ENCODE measurements at places on chromosomes 5 and 9. TPM values are rescaled to one million over a fixed set of nuclear protein-coding genes. Genes with fewer than 3 reads are reported as not detected.

DNA sequence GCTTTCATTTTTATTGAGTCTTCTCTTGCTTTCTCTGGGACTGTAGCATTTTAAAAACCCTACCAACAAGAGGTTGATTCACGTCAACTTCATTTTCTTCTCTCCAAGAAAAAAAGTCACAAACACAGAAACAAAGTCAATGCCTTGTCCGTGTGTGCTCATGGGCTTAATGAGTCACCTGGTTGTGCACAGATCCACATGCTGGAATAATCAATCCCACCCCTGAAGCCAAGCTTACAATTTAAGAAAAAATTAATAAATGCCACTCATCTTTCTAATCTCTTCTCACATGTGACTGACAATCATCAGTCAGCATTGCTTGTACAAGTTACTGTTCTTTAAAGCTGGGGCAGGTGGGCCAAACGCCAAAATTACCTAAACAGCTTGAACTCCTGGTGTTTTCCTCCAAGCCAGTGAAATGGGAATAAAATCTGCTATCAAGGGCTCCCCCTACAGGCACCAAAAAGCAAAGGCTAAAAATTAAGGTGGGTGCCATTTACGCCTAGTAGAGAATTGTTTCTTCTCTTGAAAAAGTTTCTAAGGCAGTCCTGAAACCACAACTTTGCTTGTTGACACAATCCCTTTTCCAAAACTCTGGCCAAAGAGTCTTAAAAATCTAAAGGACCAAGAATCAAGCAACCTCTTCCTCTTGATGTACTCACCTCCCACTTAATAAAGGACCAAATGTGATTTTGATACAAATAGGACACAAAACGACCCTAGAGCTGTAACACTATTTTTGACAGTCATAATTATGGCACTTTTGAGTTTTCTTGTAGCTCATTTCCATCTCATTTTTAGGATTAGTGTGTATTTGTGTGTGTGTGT, 21.3 kb downstream of the TRMO start:
- DNase-seq: peak; percentile 28

Gene PRUNE2
- 91.7 TPM for total RNA-seq

Gene SPINK5
- 5.2 TPM for total RNA-seq

- no peak for DNase-seq
These were observed 19.7 kb downstream of the CAMSAP1 start for GRCh38 chr9:135887585-135888050.

Gene PCDHB15
- total RNA-seq: 3.6 TPM

- no peak for DNase-seq
These were observed 9.5 kb downstream of the GNPDA1 start for GRCh38 chr5:142003266-142003800.

GRCh38 chr9:18866121-18866831, 166.7 kb downstream of the SAXO1 start:
- DNase-seq: no peak

- DNase-seq: no peak
These were observed 31.4 kb upstream of the SELENOP start for GRCh38 chr5:42842921-42843641.

GRCh38 chr9:135920256-135920930, 13.0 kb upstream of the CAMSAP1 start:
- no peak for DNase-seq

Gene HAPLN1
- 0.58 TPM for total RNA-seq

DNA sequence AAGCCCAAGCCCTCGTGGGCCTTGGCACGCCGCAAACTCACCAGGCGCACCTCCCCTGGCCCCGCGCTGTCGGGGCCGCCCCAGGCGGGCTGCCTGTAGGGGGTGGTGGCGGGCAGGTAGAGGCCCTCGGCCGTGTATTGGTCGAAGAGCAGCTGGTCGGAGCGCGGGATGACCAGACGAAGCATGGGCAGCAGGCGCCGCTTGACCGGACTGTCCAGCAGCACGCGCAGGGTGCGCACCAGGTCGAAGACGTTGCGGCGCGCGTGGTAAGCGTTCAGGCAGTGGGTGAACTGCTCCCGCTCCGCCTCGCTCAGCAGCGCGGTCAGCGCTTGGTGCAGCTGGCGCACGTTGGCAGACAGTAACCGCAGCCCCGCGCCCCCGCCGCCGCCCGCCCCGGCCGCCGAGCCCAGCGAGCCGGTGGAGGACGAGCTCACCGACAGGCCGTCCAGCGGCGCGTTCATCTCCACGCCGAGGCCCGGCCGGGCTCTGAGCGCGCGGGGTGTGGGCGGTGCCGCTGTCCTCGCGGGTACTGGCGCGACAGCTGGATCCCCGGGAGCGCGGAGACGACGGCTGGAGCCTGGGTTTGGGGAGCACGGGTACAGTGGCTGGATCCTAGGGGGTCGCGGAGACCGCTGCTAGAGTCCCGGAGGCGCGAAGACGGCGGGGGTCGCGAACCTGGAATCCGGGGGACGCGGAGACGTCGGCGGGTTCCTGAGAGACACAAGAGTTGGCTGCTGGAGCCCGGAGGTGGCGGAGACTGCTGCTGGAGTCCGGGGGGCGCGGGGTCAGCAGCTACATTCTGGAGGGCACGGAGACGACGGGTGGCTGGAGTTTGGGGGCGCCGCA, 709 bp downstream of the WHRN start:
- peak; percentile 19 for DNase-seq

DNA sequence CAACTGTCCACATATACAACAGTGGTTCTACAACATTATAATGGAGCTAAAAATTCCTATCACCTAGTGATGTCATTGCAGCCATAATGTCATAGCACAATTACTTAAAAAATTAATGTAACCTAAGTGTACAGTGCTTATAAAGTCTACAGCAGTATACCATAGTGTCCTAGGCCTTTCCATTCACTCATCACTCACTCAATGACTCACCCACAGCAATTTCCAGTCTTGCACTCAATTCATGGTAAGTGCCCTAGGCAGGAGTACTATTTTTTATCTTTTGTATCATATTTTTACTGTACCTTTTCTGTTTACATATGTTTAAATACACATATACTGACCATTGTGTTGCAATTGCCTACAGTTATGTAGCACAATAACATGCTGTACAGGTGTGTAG, 9.6 kb upstream of the PUM3 start:
- DNase-seq: no peak

DNA sequence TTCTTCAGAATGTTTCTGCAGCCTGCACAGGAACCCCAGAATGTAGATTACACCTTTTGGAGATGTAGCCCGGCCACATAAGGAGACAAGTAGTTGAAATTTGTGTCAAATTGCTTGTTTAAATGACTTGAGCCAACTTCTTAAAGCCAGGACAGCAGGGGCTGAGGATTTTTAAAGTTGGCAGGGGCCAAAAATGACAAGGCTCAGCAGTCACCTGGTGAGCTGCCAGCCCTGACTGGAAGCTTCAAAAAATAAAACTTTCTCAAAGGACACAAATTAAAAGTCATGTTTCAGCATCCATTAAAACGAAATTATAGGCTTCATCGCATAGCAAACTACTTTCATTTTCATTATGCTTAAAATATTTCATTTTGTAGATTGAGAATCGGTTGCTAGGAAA, 340.3 kb upstream of the WWC1 start:
- no peak for DNase-seq

DNA sequence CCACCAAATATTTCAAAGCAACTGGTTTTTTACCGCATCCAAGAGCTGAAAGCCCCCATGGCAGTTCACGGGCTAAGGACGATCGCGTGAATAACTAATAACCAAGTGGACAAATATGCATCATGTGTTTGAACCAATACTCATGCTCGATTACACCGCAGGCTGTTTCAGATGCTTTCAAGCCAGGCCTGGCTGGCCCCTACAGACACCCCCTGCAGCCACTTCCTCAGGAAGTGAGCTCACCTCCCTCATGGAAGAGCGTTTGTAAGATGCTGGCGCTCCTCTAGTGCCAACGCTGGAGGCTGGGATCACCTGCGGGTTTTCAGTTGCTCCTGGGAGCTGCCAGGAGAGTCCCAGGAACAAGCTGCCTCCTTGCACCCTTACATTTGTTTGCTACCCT, 53.9 kb upstream of the PTCH1 start:
- no peak for DNase-seq

Gene HMCN2
- 1.8 TPM for total RNA-seq

Gene NR6A1
- 3.2 TPM for total RNA-seq

Gene CLPTM1L
- 83.2 TPM for total RNA-seq

- DNase-seq: no peak
These were observed 476.6 kb upstream of the EDIL3 start for GRCh38 chr5:84861306-84861705.

Gene PRR7
- total RNA-seq: 7.8 TPM

DNA sequence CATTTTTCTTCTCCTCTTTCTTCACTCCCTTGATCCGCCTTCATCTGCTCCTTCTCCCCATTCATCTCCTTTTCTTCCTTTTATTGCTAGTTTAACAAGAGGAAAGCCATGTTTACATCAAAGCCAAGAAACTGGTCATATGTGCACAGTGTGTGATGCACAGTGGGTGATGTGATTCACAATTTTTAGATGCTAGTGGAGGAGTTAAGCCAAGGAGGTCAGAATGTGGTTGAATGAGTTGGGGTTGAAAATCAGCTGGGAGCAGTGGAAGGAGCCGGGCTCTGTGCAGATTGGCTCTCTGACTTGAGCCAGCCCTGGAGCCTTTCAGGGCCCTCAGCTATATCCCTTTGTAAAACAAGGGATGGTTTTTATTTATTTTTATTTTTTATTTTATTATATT, 7.3 kb downstream of the ACER2 start:
- no peak for DNase-seq

GRCh38 chr5:2670940-2671339, 80.5 kb downstream of the IRX2 start:
- no peak for DNase-seq

DNA sequence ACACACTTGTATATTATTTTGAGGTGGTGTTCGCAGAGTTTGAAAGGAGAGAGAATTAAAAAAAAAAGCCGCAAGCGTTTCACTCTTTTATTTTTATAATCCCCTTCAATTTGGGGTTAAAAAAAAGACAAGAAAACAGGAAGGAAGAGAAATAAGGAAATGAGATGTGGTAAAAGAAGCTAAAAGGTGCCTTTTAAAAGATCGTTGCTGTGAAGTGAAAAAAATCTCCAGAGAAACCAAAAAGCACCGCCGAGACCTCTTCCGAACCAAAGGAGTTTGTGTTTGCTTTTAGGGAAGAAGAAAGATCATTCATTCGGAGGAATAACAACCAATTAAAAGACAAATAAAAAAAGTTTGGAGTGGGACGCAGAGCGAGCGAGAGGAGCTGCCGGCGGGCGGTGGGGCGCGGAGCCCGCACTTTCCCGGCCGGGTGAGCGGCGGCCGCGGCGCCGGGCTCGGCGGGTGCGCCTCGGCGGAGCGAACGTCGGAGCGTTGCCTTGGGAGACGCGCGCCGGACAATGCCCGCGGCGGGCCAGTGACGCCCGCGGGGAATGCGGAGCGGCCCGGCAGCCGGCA, 355 bp downstream of the TLE4 start:
- peak; percentile 39 for DNase-seq

Gene PKD2L2
- total RNA-seq: not detected
